ENCODE measurements at places on chromosomes 12 and 14.

- H3K27me3 ChIP-seq: no peaks in the 10 kb centered on the region
- no peaks in the 10 kb centered on the region for H3K36me3 ChIP-seq
- no peak for DNase-seq
- no peak overlapping the region for H3K27ac ChIP-seq
- no peak overlapping the region for H3K4me3 ChIP-seq
These were observed 94.1 kb downstream of the PHLDA1 start for GRCh38 chr12:75937486-75937885.

DNA sequence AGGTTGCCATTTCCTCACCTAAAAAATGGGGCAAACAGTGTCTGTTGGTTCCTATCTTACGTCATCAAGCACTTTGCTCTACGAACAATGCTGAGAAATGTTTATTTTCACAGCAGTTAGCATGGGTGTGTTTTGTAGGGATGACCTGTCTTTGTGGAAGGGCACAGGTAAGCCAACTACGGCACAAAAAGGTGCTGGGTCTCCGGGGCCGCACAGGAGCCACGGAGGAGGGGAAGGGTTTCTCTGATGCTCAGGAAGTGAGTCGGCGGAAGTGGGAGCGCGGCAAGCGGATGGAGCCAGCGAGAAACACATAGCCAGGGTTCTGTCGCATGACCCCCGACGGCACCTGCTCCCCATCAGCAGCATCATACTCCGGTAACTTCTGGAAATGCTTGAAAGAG, 65.6 kb upstream of the TCL1B start:
- H3K27me3 ChIP-seq: no peaks in the 10 kb centered on the region
- H3K4me3 ChIP-seq: peak overlapping the region; percentile 42
- no peaks in the 10 kb centered on the region for H3K36me3 ChIP-seq
- no peak overlapping the region for H3K27ac ChIP-seq
- peak; percentile 34 for DNase-seq

GRCh38 chr12:117020536-117021220, 78.5 kb downstream of the TESC start:
- no peak overlapping the region for H3K4me3 ChIP-seq
- H3K27me3 ChIP-seq: no peaks in the 10 kb centered on the region
- peaks cover 19% of the 10 kb centered on the region for H3K36me3 ChIP-seq
- H3K27ac ChIP-seq: no peak overlapping the region

DNA sequence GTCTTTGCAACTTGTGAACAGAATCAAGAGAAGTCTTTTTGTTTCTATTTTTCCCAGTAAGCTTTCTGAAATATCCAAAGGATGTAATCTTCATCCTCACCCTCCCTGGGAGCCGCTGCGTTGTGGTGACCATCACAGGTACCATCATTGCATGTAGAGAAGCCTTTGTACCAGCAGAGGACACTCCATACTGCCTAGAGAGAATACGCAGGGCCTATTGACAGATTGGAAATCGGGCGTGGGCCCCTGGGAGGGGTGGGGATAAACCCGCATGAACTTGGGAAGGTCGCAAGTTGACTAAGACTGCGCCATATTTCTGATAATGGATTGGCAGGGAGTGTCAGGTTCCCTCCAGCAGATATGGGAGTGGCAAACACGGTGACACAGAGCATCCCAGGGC, 12.7 kb downstream of the KRT1 start:
- H3K27ac ChIP-seq: no peak overlapping the region
- DNase-seq: peak; percentile 21
- no peaks in the 10 kb centered on the region for H3K36me3 ChIP-seq
- peaks cover 13% of the 10 kb centered on the region for H3K4me1 ChIP-seq
- no peaks in the 10 kb centered on the region for H3K27me3 ChIP-seq

GRCh38 chr12:93447555-93448290, 6.0 kb upstream of the UBE2N start:
- no peak overlapping the region for H3K27ac ChIP-seq
- H3K27me3 ChIP-seq: no peaks in the 10 kb centered on the region
- H3K4me1 ChIP-seq: no peaks in the 10 kb centered on the region
- no peak overlapping the region for H3K4me3 ChIP-seq

- H3K4me1 ChIP-seq: no peaks in the 10 kb centered on the region
- H3K36me3 ChIP-seq: no peaks in the 10 kb centered on the region
- H3K27me3 ChIP-seq: peaks cover 17% of the 10 kb centered on the region
- H3K4me3 ChIP-seq: no peak overlapping the region
- H3K27ac ChIP-seq: no peak overlapping the region
These were observed 17.7 kb downstream of the RIN3 start for GRCh38 chr14:92531106-92531873.

GRCh38 chr14:50083467-50084337, 32.7 kb downstream of the VCPKMT start:
- H3K4me3 ChIP-seq: no peak overlapping the region
- no peaks in the 10 kb centered on the region for H3K36me3 ChIP-seq
- DNase-seq: no peak
- no peaks in the 10 kb centered on the region for H3K4me1 ChIP-seq
- no peak overlapping the region for H3K27ac ChIP-seq
- H3K27me3 ChIP-seq: no peaks in the 10 kb centered on the region

DNA sequence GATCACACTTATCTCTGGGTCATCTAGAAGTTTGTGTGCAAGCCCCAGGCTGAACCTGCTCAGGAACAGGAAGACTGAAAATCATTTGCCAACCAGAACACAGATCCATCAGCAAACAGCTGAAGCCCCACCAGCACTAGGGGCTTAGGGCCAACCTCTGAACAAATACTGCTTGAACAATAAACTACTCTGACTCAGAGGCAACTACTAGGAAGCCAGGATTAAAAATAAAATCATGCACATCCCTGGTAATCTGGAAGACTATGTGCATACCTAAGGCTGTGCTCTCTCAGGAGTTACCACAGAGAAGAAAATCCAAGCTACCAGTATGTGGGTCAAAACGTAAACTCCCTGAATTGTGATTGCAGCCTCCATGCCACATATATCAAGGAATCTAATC, 15.9 kb downstream of the GALNT8 start:
- no peak overlapping the region for H3K4me3 ChIP-seq
- no peak for DNase-seq
- H3K27ac ChIP-seq: no peak overlapping the region
- H3K27me3 ChIP-seq: no peaks in the 10 kb centered on the region

DNA sequence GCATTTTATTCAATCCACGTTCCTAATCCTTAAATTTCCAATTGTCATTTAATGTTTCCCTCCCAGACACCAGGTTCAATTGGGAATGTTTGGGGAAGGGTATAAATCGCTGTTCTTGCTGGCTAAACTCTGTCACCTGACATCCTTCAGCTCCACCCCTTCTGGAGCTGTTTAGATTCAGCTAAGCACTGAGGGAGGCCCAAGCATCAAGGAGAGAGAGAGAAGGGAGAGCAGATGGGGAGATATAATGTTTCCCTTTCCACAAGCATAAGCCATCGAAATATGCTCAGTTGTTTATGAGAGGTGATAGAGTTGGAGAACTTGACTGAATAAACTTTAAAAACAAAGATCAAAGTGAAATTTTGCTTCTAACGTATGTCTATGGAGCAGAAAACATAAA, 1.8 kb downstream of the ABCC9 start:
- no peak overlapping the region for H3K27ac ChIP-seq
- DNase-seq: no peak
- 0 out of 2 replicates have a peak, but pooled peaks cover 14% of the 10 kb centered on the region for H3K27me3 ChIP-seq

DNA sequence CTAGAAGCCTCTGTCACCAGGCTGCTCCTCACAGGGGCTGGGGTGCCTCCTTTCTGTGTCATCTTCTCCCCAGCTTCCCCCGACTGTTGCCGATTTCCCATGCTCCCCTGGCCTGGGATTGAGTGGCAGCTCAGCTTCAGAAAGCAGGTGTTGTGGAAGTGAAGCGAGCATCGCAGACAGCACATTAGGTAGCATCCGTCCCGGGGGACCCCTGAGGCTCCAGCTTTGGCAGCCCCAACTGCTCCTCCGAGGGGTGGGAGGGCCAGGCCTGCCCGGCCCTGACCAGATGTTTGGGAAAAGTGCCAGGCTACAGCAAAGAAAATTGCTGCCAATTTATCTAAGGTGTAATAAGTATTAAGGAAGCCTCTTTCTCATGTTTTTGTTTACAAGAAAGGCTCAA, 1045.6 kb downstream of the BCL11B start:
- no peaks in the 10 kb centered on the region for H3K36me3 ChIP-seq
- H3K4me3 ChIP-seq: no peak overlapping the region
- H3K27ac ChIP-seq: no peak overlapping the region
- no peaks in the 10 kb centered on the region for H3K27me3 ChIP-seq
- H3K4me1 ChIP-seq: no peaks in the 10 kb centered on the region
- DNase-seq: no peak
